ENCODE measurements at places on chromosomes 5 and 9. TPM values are rescaled to one million over a fixed set of nuclear protein-coding genes. Genes with fewer than 3 reads are reported as not detected.

- no peaks in the 10 kb centered on the region for H3K36me3 ChIP-seq
- DNase-seq: no peak
- no peak overlapping the region for H3K27ac ChIP-seq
- H3K4me1 ChIP-seq: no peaks in the 10 kb centered on the region
- H3K27me3 ChIP-seq: no peaks in the 10 kb centered on the region
Observed at GRCh38 chr9:19138084-19138483, 10.8 kb upstream of the PLIN2 start.

TMEM174 gene
- not detected for total RNA-seq

NDOR1 gene
- total RNA-seq: 4.5 TPM

FSTL4 gene
- total RNA-seq: 0.41 TPM

PRSS3 gene
- not detected for total RNA-seq

DNA sequence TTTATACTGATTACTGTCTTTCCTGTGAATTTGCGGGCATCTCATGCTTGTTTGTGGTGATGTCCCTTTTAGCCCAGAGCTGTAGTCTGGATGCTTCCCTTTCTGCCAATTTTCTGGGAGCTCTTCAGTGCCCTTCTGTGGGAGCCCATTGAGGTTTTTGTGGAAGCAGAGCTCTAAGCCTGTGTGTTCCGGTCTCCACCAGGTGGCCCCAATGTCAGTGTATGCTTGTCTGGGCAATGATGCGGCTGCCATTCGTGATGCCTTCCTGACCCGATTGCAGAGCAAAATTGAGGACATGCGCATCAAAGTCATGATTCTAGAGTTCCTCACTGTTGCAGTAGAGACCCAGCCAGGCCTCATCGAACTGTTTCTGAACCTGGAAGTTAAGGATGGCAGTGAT lies 35.1 kb downstream of the SH3GLB2 start:
- no peak overlapping the region for H3K4me3 ChIP-seq
- no peaks in the 10 kb centered on the region for H3K4me1 ChIP-seq
- no peak for DNase-seq
- H3K27me3 ChIP-seq: no peaks in the 10 kb centered on the region
- H3K27ac ChIP-seq: no peak overlapping the region
- H3K36me3 ChIP-seq: no peaks in the 10 kb centered on the region

HNRNPK gene
- 463 TPM for total RNA-seq

DNA sequence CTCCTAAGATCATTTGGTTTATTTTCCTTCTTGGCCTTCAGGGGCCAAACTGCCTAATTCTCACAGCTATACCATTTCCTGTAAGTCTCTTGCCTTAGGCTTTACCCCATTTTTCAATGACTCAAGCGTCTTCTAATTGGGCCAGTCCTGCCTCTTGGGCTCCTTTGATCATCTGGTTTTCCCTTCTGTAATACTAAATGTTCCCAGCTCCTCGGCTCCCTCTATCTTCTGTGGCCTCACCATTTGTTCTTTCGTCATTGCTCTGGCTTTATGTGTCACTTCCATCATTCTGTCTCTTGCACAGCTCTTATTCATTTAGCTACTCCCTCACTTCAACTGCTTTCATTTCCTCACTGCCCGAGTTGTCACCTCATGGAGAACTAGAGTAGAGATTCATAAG lies 14.5 kb upstream of the SPINK7 start:
- H3K27me3 ChIP-seq: no peaks in the 10 kb centered on the region
- no peak for DNase-seq
- H3K27ac ChIP-seq: no peak overlapping the region
- H3K4me3 ChIP-seq: no peak overlapping the region
- no peaks in the 10 kb centered on the region for H3K36me3 ChIP-seq

GRCh38 chr9:88968799-88969198 lies 22.5 kb upstream of the S1PR3 start:
- no peak overlapping the region for H3K4me3 ChIP-seq
- H3K4me1 ChIP-seq: no peaks in the 10 kb centered on the region
- H3K27ac ChIP-seq: no peak overlapping the region

PAPPA gene
- total RNA-seq: 4.2 TPM

DNA sequence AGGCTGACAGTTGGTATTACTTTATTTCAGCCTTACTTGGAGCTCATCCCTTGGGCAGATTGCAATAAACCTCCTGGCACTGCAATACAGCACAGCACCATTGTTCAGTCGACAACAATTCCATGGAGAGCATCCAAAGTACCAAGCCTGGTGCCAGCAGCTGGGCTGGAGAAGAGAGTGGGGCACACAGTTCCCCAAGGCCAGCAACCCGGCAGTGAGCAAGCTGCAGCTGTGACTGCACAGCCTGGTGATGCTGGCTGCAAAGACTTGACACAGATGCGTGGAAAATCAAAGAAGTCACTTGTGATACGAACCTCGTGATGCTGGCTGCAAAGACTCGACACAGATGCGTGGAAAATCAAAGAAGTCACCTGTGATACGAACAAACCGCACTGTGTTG lies 125.4 kb downstream of the ATPSCKMT start:
- no peaks in the 10 kb centered on the region for H3K4me1 ChIP-seq
- H3K4me3 ChIP-seq: no peak overlapping the region
- no peaks in the 10 kb centered on the region for H3K27me3 ChIP-seq
- no peak overlapping the region for H3K27ac ChIP-seq

IFNA2 gene
- total RNA-seq: not detected

DNA sequence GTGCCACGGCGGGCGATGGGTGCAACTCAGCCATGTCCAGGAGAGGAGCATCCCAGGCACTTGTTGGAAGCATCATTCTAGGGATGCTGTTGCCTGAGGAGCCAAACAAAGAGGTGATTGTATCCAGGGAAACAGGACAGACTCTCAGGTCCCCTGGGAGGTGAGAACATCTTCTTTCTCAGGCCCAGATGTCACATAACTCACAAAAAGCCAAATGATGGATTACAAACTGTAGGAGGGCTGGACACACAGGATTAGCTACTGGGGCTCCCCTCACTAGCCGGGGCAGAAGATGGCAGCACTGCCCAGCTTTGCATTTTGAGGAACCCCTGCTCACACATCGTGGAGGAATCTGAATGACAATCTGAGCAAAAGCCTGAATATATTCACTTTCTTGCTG lies 64.7 kb upstream of the NFIL3 start:
- H3K4me1 ChIP-seq: no peaks in the 10 kb centered on the region
- no peak for DNase-seq
- no peaks in the 10 kb centered on the region for H3K36me3 ChIP-seq
- no peak overlapping the region for H3K27ac ChIP-seq

GRCh38 chr9:136604823-136605525 lies 57.7 kb upstream of the EGFL7 start:
- no peak overlapping the region for H3K27ac ChIP-seq
- no peak for DNase-seq
- no peaks in the 10 kb centered on the region for H3K4me1 ChIP-seq
- H3K27me3 ChIP-seq: no peaks in the 10 kb centered on the region
- H3K36me3 ChIP-seq: no peaks in the 10 kb centered on the region
- no peak overlapping the region for H3K4me3 ChIP-seq

DNA sequence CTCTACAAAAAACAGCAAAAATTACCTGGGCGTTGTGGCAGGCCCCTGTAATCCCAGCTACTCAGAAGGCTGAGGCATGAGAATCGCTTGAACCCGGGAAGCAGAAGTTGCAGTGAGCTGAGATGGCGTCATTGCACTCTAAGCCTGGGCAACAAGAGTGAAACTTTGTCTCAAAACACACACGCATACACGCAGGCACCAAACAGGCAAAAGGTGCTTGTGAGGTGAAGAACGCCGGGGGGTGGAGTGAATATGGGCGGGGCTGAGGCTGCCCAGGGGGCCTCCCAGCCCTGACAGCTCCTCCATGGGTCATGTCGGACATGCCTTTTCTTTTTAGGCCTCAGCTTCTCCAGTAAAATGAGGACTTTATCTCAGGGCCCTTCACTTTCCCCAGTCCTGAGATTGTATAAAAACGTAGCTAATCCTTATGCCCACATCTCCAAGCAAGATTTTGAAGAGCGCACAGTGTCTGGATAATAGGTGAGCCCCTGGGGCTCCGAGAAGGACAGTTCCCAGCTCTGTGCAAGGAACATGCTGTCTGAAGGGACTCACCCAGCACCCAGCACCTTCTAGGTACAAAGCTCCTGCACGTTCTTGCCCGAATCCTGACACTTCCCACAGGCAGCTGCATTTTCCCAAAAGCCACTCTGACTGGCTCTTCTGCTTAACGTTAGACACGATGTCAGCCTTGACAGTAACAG lies 168.3 kb downstream of the COL23A1 start:
- H3K4me3 ChIP-seq: no peak overlapping the region
- no peak overlapping the region for H3K27ac ChIP-seq
- no peak for DNase-seq
- no peaks in the 10 kb centered on the region for H3K4me1 ChIP-seq
- H3K36me3 ChIP-seq: no peaks in the 10 kb centered on the region

SPINK6 gene
- not detected for total RNA-seq

DNA sequence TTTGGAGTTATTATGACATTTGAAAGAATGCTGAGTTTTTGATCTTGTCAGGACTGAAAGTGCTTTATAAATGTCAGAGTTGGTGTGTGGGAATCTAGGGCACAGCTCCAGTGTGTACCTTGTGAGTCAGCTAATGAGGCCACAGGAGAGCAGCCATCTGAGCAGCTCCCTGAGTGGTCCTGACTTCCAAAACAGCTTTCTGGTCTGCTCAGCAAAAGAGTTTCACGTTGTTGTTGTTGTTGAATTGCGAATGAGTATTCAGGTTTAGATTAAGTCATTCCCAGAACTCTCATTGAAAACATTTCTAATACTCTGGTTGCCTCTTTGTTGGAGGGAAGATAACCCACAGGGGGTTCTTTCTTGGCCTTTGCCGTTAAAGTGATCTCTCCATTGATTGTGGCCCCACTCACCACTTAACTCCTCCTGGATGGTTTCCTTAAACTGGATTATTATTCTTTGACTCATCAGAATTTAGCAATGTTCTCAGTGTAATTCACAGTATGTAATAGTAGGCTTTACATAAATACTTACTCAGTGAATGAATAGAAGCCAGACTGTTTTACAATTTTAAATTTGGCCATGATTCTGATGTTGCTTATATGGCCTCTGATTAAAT lies 125.1 kb upstream of the SGCD start:
- no peak overlapping the region for H3K27ac ChIP-seq
- H3K36me3 ChIP-seq: no peaks in the 10 kb centered on the region
- no peaks in the 10 kb centered on the region for H3K27me3 ChIP-seq
- H3K4me3 ChIP-seq: no peak overlapping the region
- H3K4me1 ChIP-seq: no peaks in the 10 kb centered on the region

ANKRD18A gene
- not detected for total RNA-seq

- H3K4me3 ChIP-seq: no peak overlapping the region
- no peak for DNase-seq
- no peaks in the 10 kb centered on the region for H3K4me1 ChIP-seq
- no peak overlapping the region for H3K27ac ChIP-seq
Observed at GRCh38 chr5:172315587-172316493, 32.3 kb upstream of the UBTD2 start.

- no peak overlapping the region for H3K27ac ChIP-seq
- no peaks in the 10 kb centered on the region for H3K4me1 ChIP-seq
- H3K27me3 ChIP-seq: no peaks in the 10 kb centered on the region
- no peak for DNase-seq
- H3K4me3 ChIP-seq: no peak overlapping the region
- no peaks in the 10 kb centered on the region for H3K36me3 ChIP-seq
Observed at GRCh38 chr9:91547081-91547480, 123.4 kb upstream of the NFIL3 start.

DNA sequence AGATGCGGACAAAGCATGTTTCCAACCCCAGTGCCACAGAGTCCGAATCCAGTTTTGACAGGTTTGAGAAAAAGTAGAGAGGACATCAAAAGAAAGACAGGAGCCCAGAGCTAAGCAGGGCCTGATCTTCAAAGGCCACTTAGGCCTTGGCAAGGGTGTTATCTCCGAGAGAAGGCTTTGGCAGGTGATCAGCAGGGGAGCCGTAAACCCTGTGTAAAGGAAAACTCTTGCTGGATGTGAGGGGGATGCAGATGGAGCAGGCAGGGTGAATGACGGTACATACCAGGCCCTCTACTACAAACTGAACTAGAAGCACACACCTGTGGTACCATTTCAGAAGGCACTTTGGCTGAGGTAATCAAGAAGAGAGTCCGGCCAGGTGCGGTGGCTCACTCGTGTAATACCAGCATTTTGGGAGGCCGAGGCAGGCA lies 1.4 kb upstream of the HNRNPH1 start:
- H3K27me3 ChIP-seq: no peaks in the 10 kb centered on the region
- no peak for DNase-seq
- H3K36me3 ChIP-seq: no peaks in the 10 kb centered on the region

- H3K27ac ChIP-seq: no peak overlapping the region
- H3K36me3 ChIP-seq: no peaks in the 10 kb centered on the region
Observed at GRCh38 chr9:73053543-73053942, 98.1 kb upstream of the ANXA1 start.

GRCh38 chr5:18798058-18798457 lies 1163.8 kb downstream of the TAF11L14 start:
- H3K36me3 ChIP-seq: no peaks in the 10 kb centered on the region
- H3K4me3 ChIP-seq: no peak overlapping the region
- no peaks in the 10 kb centered on the region for H3K4me1 ChIP-seq
- DNase-seq: no peak
- no peak overlapping the region for H3K27ac ChIP-seq

TXNDC8 gene
- not detected for total RNA-seq

DNA sequence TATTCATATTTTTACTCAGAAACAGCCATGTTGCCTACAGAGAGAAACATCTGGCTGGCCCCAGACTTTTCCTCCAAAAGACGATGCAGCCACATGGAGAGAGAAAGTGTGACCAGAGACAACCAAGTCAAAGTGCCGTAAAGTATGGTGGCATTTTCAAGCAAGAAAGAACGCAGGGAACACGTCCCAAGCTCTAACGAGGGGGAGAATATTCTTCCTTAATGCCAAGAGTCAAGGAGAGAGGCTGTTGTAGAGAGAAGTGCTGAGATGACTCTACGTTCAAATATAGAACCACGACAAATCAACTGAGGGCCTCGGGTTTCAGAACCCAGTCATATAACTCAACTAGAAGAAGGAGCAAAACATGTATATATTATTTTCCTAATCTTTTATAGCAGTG lies 55.9 kb downstream of the FNBP1 start:
- H3K4me1 ChIP-seq: no peaks in the 10 kb centered on the region
- no peak for DNase-seq
- no peaks in the 10 kb centered on the region for H3K27me3 ChIP-seq
- no peak overlapping the region for H3K4me3 ChIP-seq
- H3K36me3 ChIP-seq: no peaks in the 10 kb centered on the region

- no peak overlapping the region for H3K4me3 ChIP-seq
- no peaks in the 10 kb centered on the region for H3K4me1 ChIP-seq
- H3K27ac ChIP-seq: no peak overlapping the region
- DNase-seq: no peak
- H3K27me3 ChIP-seq: no peaks in the 10 kb centered on the region
Observed at GRCh38 chr5:76104027-76104426, 20.8 kb downstream of the SV2C start.

FGF10 gene
- total RNA-seq: 10.9 TPM

LRRC19 gene
- total RNA-seq: not detected

- no peak overlapping the region for H3K4me3 ChIP-seq
- H3K4me1 ChIP-seq: no peaks in the 10 kb centered on the region
- no peak for DNase-seq
- H3K36me3 ChIP-seq: no peaks in the 10 kb centered on the region
Observed at GRCh38 chr5:39427229-39427628, 2.4 kb upstream of the DAB2 start.

IFNA14 gene
- not detected for total RNA-seq

- no peaks in the 10 kb centered on the region for H3K4me1 ChIP-seq
- H3K27me3 ChIP-seq: no peaks in the 10 kb centered on the region
- DNase-seq: no peak
- H3K36me3 ChIP-seq: no peaks in the 10 kb centered on the region
Observed at GRCh38 chr5:180862645-180863044, 1.6 kb upstream of the ZFP62 start.

SLCO6A1 gene
- total RNA-seq: not detected

- no peaks in the 10 kb centered on the region for H3K27me3 ChIP-seq
- H3K36me3 ChIP-seq: no peaks in the 10 kb centered on the region
- no peak overlapping the region for H3K4me3 ChIP-seq
- no peak overlapping the region for H3K27ac ChIP-seq
- DNase-seq: no peak
Observed at GRCh38 chr5:7445068-7445467, 49.1 kb downstream of the ADCY2 start.

Data from uterus (tissue), 4 donors.